ENCODE measurements at places on chromosomes 3 and 15.

GRCh38 chr3:185680231-185680630 lies 94.1 kb downstream of the SENP2 start:
- no peak for DNase-seq

DNA sequence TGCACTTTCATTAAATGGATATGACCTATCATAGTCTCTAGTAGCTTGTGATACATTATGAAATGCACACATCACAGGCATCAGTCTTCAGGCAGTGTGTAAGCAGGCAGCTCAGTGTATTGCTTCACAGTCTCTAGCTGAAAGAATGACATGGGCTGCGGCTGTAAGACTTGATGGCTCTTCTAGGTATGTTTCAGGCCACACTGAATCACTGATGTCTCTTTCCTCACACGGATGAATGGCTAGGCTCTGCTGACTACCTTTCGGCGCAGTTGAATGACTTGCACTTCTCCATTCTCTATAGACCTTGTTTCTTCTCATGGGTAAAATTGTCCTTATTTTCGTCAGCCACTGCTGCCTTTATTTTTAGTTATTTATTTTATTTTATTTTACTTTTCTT lies 15.4 kb downstream of the APH1B start:
- no peak for DNase-seq

DNA sequence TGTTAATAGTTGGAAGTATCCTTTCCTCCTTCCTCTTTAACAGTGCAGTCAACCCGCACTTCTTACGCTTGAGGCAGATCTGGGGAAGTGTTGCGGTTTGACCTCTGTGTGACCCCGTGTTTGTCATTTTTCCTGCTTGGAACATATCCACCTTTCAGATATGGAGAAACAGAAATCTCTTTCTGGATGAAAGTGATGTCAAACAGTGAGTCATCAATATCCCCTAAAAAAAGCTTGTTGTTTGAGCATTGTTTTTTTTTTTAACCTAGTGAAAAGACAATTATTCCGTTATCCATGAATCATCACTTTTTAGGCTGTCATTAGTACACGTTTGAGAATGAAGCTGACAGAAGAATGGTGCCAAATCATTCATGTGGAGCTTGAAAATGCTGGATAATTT lies 293.7 kb downstream of the ARPP21 start:
- DNase-seq, result no peak

GRCh38 chr15:58095415-58095814 lies 29.9 kb upstream of the ALDH1A2 start:
- no peak for DNase-seq

GRCh38 chr3:179603321-179603720 lies 1.1 kb downstream of the MRPL47 start:
- DNase-seq, result no peak

DNA sequence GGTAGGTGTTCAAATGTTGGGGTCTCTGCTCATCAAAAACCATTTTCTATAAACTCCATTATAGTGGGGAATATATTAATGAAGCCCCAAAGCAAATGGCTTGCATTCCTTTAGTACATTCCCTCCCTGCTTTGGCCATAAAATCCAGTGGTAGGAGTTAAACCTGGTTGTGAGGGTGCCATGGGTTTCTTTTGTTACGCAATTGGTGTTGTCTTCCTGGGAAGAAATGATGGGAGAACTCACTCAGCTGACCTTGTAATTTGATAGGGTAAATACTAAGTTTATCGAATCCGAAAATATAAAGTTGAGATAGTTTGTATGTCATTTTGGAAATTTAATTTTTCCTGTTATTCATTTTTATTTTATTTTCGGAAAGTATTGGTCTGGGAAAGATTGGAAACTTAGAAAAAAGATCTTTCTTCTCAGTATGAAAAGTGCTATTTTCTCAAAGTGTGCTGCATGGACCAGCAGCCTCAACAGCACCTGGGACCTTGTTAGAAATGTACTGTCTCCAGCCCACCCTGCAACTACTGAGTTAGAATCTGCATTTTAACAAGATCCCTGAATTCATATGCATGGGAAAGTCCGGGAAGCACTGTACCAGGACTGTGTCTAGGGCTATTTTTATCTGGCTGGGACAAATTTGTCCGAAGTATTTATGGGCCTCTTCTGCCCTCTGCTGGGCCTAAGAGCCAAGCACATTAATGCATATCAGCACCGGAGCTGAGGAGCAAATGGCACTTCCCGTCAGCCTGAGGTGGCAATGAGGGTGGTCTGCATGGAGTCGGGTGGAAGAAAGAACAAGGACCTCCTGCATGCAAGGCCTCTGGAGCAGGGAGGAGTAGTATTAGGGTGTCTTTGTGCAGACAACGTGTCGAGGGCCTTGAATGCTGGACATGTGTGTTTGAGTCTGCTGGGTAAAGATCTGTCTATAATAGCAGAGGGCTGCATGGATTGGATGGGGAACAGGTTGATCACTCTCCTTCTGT lies 54.7 kb downstream of the FAM81A start:
- DNase-seq, result peak; percentile 48

DNA sequence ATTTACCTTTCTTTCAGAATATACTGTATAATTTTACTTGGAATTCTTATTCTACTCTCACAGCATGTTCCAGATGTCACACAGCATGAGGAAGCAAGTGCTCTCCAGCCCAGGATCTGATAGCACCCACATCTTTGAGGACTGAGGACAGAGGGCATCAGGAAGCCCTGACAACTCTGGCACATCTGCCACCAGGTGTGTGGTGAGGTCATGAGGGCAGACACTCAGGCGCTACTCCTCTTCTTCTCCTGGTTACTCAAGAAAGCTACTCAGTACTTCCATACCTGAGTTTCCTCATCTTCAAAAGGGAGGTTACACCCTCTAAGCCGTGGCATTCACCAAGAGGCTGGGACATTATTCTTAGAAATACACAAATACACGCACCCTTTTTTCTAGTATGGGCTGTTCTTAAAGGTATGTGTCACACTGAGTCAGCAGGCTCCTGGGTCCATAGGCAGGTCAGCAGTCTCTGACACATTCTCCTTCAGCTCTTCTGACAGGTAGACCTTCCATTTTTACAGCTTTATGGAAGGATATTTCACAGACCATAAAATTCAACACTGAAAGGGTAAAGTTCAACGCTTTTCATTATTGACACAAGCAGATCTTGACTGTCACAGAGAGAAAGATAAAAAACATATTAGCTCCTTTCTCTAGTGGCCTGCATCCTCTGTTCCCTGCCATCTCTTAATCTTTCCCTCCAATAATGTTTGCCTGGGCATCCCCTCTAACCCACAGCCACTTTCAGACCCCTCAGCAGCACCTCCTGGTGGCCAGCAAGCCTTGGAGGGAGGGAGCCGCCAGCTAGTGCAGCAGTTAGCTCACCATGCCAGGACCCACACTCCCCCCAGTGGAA lies 103.2 kb upstream of the TJP1 start:
- no peak for DNase-seq

- DNase-seq, result no peak
These were observed 53.3 kb upstream of the LIPC start for GRCh38 chr15:58378241-58379085.

GRCh38 chr3:124840331-124840730 lies 46.8 kb downstream of the ITGB5 start:
- DNase-seq, result no peak

DNA sequence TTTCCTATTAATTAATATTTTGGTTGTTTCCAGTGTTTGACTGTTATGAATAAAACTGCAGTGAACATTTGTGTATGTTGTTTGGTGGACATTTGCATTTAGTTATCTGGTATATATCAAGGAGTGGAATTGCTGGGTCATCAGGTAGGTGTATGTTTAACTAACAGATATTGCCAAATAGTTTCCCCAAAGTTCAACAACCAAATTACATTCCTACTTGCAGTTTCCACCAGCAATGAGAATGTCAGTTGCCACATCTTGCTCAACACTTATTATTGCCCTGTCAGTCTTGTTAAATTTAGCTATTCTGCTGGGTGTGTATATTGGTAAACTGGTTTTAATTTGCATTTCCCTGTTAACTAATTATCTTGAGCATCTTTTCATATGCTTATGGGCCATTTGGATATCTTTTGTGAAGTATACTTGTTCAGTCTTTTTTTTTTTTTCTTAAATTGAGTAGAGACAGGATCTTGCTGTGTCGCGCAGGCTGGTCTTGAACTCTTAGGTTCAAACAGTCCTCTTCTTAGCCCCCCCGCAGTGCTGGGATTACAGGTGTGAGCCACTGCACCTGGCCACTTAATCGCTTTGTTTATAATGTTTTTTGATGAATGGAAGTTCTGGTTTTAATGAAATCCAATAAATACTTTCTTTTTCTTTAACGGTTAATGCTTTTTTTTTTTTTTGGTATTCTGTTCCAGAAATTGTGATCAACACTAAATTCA lies 7.9 kb downstream of the FEM1B start:
- no peak for DNase-seq

DNA sequence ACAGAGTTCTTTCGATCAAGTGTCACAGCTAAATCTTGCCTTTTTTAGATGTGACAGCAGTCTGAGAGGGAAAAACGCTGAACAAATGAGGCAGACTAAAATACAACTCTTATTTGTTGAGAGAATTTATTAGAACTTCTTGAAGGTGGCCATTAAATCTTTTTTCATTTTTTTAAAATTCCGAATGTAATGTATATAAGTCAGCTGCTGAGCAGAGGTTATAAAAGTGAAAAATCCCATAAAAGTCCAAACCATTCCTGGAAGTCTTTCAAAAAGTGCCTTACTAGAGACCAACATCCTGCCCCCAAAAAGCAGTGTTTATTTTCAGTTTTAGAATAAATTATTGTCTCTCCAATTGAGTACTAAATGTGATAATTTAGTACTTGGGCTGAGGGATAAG lies 3.1 kb downstream of the TSEN2 start:
- no peak for DNase-seq

DNA sequence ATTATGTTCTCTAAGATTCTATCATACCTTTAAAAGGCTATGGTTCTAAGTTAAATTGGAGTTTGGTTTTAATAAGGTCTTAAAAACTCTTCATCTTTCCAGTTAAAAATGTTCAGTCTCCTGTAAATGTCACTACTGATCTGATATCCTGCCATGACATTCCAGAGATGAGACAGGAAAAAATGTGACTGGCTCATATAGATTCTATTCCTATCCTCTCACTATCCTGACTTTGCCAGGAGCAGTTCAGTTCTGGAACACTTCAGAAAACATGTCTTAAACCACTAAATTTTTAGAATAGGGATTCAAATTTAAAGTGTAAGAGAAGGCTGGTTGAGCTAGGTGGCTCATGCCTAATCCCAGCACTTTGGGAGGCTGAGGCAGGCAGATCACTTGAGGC lies 170.9 kb downstream of the TNIK start:
- no peak for DNase-seq

DNA sequence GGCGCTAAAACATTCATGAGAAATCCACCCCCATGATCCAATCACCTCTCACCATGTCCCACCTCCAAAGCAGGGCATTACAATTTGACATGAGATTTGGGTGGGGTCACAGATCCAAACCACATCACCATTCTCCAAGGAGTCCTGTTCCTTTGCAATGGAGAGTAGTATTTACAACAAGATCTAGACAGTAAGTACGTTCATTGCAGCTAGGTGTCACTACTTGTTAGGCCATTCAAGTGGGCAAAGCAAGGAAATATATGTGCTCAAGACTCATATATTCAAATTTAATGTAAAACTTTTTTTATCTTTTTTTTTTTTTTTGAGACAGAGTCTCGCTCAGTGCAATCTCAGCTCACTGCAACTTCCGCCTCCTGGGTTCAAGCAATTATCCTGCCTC lies 79.3 kb downstream of the AQP9 start:
- no peak for DNase-seq

DNA sequence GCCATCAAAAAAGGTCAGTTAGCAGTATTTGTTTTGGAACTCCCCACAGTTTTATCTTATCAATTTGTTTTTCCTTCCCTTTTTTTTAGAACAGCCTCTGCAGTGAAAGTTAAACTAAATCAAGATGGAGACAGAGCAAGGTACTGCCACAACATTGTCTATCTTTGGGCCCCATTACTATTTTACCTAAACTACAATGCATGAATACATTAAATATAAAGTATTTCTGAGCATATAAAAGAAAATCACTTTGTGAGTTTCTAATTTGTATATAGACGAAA lies 139.5 kb downstream of the MEIS2 start:
- DNase-seq, result no peak
